Neural progenitor cell (in vitro differentiated cells): ENCODE measurements at places on chromosomes 5 and 9. TPM values are rescaled to one million over a fixed set of nuclear protein-coding genes. Genes with fewer than 3 reads are reported as not detected.

Gene POLR3G
- 4.4 and 8.4 TPM in 2 replicates for total RNA-seq

Gene PTGR1
- 88.7 and 124 TPM in 2 replicates for total RNA-seq

Gene CCIN
- total RNA-seq: not detected in 2 replicates

- DNase-seq: peak; percentile 96
Measured at GRCh38 chr9:81686614-81687520, 2.5 kb downstream of the TLE1 start.

- DNase-seq: no peak
Measured at GRCh38 chr9:108663422-108663821, 192.4 kb downstream of the ACTL7B start.

GRCh38 chr5:40240671-40241070 lies 439.0 kb upstream of the PTGER4 start:
- DNase-seq: no peak

Gene CNOT6
- 28.6 and 38.5 TPM in 2 replicates for total RNA-seq

Gene SH2D3C
- 1.8 and 1.9 TPM in 2 replicates for total RNA-seq

DNA sequence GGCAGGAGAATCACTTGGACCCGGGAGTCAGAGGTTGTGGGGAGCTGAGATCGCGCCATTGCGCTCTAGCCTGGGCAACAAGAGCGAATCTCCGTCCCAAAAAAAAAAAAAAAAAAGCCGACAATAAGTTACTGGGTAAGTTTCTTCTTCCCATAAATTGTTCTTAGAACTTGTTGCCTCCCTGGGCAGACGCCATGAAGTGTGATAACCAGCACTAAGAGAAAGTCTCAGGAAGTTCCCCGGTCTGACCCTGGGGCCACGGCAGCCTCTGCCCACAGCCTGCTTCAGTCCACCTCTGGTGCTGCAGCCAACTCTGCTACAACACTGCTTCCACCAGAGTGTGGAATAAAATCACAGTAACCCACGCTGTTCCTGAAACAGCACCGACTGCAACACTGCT lies 19.1 kb downstream of the LPCAT1 start:
- no peak for DNase-seq

Gene PCDHA10
- total RNA-seq: 8.0 and 11.7 TPM in 2 replicates

- peak; percentile 79 for DNase-seq
Measured at GRCh38 chr9:35791297-35791921, at the start of gene NPR2. TSS of gene NPR2 (plus strand) at chr9:35791591. CDS start at chr9:35792409, 818 bp downstream.

Gene CLK4
- total RNA-seq: 20.3 and 41.1 TPM in 2 replicates

Gene TMEM232
- 2.0 and 5.2 TPM in 2 replicates for total RNA-seq

Gene BSPRY
- 0.25 and 0.58 TPM in 2 replicates for total RNA-seq

DNA sequence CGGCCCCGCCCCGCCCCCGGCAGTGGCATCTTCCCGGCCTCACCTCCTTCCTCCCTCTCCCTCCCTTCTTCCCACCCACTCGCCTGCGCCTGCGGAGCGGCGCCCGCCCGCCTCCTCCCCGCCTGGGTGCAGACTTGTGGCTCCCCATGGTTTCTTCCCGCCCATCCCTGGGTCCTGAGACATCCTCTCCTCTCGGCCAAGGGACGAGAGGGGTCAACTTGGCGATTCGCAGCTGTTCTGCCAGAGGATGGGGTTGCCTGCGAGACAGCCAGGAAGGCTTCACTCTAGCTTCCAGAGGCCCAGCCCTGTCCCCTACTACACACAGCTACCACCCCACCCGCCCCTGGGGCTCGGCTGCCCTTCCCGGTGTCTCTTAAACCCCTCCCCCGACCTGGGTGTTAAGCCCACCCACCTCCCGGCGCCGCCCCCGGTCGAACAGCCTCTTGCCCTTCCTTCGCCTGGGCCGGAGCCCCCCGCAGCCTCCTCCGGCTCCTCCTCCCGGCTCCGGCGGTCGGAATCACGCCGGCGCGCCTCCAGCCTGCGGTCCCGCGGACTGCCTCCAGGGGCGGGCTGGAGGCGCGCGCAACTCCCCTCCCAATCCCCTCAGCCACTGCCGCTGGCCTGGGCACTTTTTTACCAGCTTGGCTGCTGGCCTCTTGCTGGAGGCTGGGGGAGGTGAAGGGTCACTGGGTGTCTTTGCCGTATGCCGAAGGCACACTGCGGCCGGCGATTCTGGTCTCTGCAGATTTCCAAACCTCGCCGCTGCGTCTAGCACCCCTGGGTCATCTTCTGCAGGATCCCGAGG lies 1.9 kb downstream of the JADE2 start:
- DNase-seq: peak; percentile 96

DNA sequence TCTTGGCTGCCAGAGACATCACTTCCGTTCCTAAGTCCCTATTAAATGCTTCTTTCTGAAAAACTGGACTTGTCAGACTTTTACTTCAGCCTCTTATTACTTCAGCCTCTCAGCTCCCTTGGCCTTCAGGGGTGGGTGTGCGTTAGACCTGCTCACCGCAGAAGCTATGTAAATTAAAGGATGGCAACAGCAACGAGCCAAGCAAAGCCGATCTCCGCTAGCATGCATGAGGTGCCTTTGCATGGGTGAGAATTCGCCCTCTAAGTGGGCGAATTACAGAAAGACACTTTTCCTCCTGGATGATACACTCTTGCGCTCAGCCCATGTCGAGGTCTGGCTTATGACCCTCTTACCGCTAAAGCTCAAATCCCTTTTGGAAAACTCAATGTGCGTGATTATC lies 10.9 kb upstream of the IL3 start:
- no peak for DNase-seq

DNA sequence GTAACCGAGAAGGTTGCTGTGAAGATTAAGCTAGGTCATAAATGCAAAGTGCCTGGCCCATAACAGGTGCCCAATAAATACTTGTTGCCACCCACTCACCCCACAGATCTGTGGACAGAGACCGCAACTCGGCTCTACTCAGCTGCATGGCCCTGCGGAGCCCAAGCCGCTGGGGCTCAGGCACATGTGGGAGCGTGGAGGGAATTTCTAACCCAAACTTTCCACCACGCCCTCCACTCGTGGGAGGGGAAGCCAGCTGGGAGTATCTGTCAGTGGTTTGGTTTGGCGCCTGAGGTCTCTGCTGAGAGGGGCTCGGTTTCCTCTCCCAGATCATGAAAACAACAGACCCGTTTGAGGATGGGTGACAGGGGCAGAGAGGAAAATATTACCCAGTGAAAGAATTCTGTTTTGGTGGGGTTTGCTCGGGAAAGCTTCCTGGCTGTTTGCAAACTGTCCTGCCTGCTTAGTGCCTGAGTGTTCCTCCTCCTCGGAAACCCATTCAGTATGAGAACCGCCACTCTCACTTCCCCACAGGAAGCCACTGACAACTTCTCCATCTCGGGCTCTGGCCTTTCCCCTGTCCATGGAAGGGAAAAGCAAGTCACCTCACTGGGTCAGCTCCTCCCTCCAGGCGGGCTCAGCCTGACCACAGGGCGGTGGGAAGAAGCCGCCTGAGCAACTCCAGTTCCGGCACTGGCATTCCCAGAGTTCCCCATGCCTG lies 60.1 kb downstream of the RGS3 start:
- DNase-seq: no peak

DNA sequence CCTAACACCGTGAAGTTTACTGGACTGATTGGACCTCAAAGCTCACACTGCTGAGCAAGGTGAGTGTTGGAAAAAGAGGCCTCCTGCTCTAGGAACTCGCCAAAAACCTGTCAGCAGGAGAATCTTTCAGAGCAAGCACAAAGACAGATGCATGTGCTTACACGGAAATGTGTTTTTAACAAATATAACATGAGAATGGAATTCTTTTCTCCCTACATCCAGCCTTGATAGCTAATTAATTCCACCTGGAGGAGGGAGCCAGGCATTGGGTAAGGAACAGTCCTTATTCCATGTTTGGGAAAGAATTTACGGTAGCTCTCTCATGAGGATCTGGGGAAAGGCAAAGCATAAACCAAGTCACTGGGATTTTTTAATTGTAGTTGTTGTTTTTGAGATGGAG lies 98.8 kb downstream of the KLF4 start:
- no peak for DNase-seq

DNA sequence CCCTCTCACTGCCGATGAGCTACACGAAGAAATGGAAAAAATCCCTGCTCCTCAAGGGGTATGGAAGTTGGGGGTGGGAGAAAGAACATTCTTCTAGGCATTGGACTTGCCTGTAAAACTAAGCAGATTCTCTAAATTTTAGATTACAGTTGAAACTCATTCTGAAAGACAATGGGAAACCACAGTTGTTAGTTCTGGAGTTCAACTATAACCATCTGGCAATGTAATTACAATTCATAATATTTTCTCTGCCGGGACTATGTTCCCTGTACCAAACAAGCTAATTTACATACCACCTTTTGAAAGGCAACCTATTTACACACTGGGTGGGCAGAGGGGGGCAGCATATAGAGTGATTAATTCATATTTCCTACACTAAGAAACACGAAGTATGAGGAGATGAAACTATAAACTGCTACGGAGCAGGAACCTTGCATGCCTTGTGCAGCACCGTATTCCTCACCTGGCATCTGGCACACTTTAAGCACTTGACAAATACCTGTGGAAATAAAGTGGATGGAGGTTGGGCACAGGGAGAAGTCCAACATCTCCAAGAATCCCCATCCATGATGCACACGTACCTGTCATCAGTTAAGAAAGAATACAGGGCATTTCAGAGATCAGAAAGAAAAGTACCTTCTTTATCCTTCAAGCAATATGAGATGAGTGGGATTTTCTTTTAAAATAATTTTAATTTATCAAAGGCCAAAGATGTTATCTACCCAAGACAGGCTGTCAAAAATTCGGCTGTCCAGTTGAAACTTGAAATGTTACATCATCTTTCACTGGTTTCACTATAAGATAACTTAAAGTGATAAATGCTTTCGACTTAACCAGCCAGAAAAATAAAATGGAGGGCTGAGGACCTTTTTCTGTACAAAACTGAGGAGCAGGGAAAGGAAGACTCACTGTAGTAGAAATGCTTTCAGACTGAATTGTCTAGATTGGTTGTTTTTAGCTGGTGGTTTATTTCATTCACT lies 54.2 kb downstream of the SSBP2 start:
- no peak for DNase-seq

DNA sequence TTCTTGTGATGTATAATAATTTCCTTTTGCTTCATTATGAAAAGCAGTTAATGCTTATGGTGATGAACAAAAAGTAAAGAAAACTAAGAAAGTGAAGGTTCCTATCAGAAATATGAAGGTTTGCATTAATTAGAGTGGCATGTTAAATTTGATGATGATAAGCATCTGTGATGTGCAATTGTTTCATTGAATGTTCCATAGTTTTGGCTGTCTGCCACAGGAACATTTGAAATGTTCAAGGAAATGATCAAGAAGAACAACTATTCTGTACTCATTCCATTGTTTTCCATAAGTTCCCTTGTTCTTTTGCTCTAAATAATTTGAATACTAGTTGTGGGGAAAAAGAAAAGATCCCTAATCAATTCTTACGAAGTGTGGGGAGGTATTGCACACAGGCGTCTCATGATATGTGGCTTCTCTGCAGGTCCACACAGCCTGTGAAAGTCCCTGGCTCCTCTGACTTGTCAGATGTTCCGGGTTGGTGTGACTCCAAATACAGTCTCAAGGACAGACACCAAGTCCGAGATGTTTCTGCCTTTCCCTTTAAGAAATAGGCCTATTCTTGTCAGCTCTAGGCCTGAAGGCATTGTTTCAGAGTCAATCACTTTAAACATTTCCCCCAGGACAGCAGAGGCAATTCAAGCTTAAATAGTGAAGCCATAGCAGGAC lies 152.6 kb upstream of the MAST4 start:
- no peak for DNase-seq

- no peak for DNase-seq
Measured at GRCh38 chr5:30500513-30500912, 693.0 kb upstream of the CDH6 start.

GRCh38 chr9:110799396-110799795 lies 130.8 kb downstream of the MUSK start:
- no peak for DNase-seq

- DNase-seq: peak; percentile 11
Measured at GRCh38 chr5:52922384-52922783, 66.8 kb upstream of the ITGA2 start.

Gene SLC6A3
- total RNA-seq: 0.19 and 0.32 TPM in 2 replicates

DNA sequence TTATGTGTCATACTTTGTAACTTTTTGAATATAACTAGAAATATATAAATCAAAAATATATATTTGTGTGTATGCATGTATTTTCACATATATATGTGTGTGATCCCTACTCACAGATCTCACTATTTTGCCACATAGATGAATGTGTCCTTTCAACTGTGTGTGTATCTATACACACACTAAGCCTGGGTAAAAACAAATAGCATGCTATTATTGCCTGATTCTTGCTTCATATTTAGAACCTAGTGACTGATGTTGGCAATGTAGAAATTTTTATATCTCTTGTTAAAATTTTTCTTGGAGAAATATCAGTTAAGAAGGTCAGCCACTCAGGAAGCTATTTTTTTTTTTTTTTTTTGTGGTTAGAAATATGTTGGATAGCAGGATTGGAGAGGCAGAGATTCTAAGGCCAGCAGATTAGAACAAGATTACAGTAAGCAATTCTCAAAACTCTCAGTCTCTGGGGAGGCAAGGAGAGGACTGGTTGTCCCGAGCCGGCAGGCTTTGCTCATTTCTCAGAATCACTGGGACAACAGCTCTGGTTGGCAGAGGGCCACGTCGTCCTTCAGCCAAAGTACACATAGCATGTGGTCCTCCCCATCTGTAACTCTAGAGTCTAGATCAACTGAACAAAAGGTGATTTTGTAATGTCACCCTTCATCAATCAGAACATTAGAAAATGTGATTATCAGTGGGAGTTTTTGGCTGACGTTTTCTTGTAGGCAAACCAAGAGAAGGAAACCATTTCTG lies 19.7 kb downstream of the C6 start:
- DNase-seq: no peak

DNA sequence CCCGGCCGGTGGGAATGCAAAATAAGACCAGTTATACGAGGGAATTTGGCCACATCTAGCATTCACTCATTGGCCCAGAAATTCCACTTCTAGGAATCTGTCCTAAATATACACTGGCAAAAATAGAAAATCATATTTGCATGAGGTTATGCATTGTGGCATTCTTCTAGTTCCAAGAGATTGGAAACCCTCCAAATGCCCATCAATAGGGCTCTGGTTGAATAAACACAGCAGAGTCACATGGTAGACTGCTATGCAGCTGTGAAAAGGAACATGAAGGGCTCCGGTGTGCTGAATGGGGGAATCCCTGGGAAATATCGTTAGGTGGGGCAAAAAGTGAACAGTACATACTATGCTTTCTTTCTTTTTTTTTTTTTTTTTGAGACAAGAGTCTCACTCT lies 36.8 kb downstream of the PTGES start:
- no peak for DNase-seq

GRCh38 chr5:178202541-178202940 lies 1.8 kb upstream of the HNRNPAB start:
- DNase-seq: no peak

Gene LECT2
- total RNA-seq: not detected in 2 replicates

Gene SLC34A1
- total RNA-seq: not detected in 2 replicates

Gene CDH6
- 17.9 and 18.0 TPM in 2 replicates for total RNA-seq

Gene LCN12
- 0.19 TPM in 1 of 2 replicates, not detected in the other for total RNA-seq

Gene UBE2B
- total RNA-seq: 30.1 and 72.4 TPM in 2 replicates

GRCh38 chr5:96333391-96333790 lies 99.7 kb downstream of the PCSK1 start:
- DNase-seq: no peak

GRCh38 chr9:76180541-76180940 lies 213.7 kb downstream of the RFK start:
- peak; percentile 15 for DNase-seq

- DNase-seq: no peak
Measured at GRCh38 chr9:90631964-90632363, 10.7 kb downstream of the DIRAS2 start.

Gene TICAM2
- 0.03 TPM in 1 of 2 replicates, not detected in the other for total RNA-seq

- peak; percentile 79 for DNase-seq
Measured at GRCh38 chr9:137069508-137070091, 757 bp downstream of the SAPCD2 start.

Gene FOXD4
- 0.12 TPM in 1 of 2 replicates, not detected in the other for total RNA-seq

Gene GABRB2
- total RNA-seq: 0.53 and 0.58 TPM in 2 replicates
